Neural crest cell (in vitro differentiated cells): ENCODE measurements at places on chromosomes 3 and 15. TPM values are rescaled to one million over a fixed set of nuclear protein-coding genes. Genes with fewer than 3 reads are reported as not detected.
A peak's percentile ranks its signal among the peaks of the same experiment; 100 is the strongest.

DNA sequence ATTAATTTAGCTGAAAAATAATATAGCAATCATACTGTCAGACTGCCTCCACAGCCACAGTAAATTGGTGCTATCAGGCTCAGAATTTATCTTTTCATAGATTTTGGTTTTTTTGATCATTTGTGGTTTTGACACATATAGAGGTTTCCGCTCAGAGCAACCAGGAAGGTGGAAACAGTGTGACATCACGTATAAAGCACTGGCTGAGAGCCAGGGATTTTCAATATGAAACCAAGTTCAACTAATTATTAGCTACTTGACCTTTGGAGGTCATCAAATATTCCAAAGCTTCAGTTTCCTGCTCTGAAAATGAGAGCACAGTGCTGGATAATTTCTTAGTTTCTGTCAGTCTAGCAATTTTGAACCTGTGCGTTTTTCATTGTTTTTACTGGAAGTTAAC, 433.8 kb upstream of the SUCLG2 start:
- H3K27ac ChIP-seq: no peak overlapping the region
- H3K4me3 ChIP-seq: no peak overlapping the region
- no peak for DNase-seq
- no peaks in the 10 kb centered on the region for H3K36me3 ChIP-seq
- no peaks in the 10 kb centered on the region for H3K27me3 ChIP-seq

DNA sequence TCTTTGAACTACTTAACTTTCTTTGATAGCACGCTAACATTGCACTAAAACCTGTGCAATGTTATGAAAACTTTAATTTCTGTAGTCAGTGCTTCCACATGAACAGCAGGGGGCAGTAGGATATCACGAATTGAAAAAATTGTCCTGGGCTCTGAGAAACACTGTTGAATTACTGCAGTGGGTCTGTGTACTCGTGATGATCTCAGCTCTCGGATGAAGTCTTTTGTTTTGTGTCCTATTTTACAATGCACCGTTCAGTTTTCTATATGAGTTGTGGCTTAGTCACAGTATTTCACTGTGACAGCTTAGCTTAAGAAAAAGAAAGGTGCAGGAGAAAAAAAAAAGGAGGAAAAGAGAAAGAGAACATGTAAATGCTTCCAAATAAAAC, 141.3 kb upstream of the CCDC54 start:
- H3K36me3 ChIP-seq: no peaks in the 10 kb centered on the region
- H3K4me3 ChIP-seq: peak overlapping the region; percentile 45
- H3K27me3 ChIP-seq: no peaks in the 10 kb centered on the region
- H3K4me1 ChIP-seq: peaks cover 17% of the 10 kb centered on the region
- H3K27ac ChIP-seq: no peak overlapping the region

- no peak for DNase-seq
- H3K27ac ChIP-seq: no peak overlapping the region
- H3K4me3 ChIP-seq: no peak overlapping the region
- peaks cover 2% of the 10 kb centered on the region for H3K27me3 ChIP-seq
Observed at GRCh38 chr15:32817577-32817976, 99.8 kb downstream of the GREM1 start.

CIP2A gene
- 50.5 and 51.1 TPM in 2 replicates for total RNA-seq

DUOX2 gene
- 0.02 TPM in 1 of 2 replicates, not detected in the other for total RNA-seq

SH2D7 gene
- not detected in 2 replicates for total RNA-seq

CMTM6 gene
- 32.6 and 33.7 TPM in 2 replicates for total RNA-seq
